RWPE2 (cell line): ENCODE measurements at places on chromosomes 13 and 19.

GRCh38 chr19:2424686-2425621 lies 2.4 kb downstream of the TIMM13 start:
- DNase-seq: peak; percentile 55

DNA sequence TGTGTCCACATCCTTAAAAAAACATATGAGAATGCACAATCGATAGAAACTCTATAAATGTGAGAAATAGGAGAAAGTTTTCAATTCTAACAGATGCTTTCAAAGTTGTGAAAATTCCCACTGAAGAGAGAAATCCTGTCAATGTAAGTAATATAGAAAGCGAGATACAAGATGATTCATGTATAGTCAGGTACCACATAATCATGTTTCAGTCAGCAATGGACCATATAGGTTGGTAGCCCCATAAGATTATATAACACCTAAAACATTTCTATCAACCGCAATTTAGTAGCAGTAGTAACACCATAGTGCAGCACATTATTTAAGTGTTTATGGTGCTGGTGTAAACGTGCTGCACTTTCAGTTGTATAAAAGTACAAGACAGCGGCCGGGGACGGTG lies 18.5 kb downstream of the ZNF791 start:
- DNase-seq: no peak

- no peak for DNase-seq
Observed at GRCh38 chr19:40217027-40217810, 965 bp downstream of the TTC9B start.

GRCh38 chr13:21233086-21233485 lies 56.6 kb downstream of the MRPL57 start:
- no peak for DNase-seq

- DNase-seq: no peak
Observed at GRCh38 chr13:43315522-43315921, 292.1 kb downstream of the DNAJC15 start.

GRCh38 chr13:41939398-41939797 lies 21.5 kb downstream of the VWA8 start:
- DNase-seq: no peak

- DNase-seq: no peak
Observed at GRCh38 chr13:49607761-49608160, 20.5 kb upstream of the ARL11 start.

DNA sequence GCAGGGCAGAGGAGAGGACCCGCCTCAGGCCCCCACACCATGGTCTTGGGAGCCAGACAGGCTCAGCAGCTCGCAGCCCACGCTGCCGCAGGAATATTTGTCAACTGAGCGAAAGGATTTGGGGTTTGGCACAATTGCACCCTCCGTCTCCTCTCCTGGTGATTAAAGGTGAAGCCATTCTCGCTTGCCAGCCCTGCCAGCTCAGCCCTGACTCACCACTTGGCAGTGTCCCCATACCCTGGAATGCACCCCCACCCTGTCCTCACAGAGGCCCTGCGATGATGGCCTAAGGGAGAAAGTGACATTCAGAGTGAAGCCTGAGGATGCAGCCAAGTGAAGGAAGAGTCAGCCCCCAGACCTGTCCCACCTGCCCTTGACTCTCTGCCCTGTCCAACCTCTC lies 18.8 kb downstream of the CYTH2 start:
- peak; percentile 90 for DNase-seq

GRCh38 chr19:36449059-36449670 lies 30.7 kb upstream of the ZFP82 start:
- DNase-seq: no peak

GRCh38 chr13:32125751-32126150 lies 94.2 kb downstream of the FRY start:
- no peak for DNase-seq

- DNase-seq: no peak
Observed at GRCh38 chr13:93477238-93477637, 250.6 kb downstream of the GPC6 start.

GRCh38 chr13:57569986-57570385 lies 61.6 kb upstream of the PCDH17 start:
- DNase-seq: no peak

DNA sequence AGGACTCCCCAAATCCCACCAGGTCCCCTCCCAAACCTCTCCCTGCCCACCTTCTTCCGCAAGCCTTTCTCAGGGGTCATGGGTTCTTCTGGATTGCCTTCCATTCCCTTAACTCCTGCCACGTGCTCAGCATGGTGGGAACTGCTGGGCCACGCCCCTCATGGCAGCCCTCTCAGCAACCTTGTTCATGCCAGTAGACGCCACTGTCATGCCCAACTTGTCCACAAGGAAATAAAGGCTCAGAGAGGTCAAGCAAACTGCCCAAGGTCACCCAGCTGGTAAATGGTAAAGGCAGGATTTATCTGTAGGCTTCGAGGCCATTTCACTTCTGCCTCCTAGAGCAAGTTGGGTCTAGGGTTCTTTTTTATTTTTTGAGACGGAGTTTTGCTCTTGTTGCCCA lies 10.9 kb downstream of the PRAM1 start:
- DNase-seq: no peak

DNA sequence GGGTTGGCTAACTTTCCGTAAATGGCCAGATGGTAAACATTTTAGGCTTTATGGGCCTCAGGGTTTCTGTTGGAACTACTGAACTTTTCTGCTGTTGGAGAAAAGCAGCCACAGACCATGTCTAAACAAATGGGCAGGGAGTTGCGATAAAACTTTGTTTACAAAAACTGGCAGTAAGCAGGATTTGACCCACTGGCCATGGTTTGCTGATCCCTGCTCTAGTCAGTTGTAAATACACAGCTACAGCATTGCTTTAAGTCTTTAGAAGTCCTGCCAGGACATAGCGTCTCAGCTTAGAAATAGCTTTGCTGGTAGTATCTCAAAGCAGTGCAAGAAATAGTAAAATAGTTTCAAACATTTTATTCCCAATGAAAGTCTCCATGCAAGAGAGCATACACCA lies 88.4 kb downstream of the NALCN start:
- DNase-seq: no peak

- DNase-seq: no peak
Observed at GRCh38 chr19:41876847-41877832, at the start of gene CD79A. CD79A (plus strand) TSS chr19:41877279; CDS start chr19:41877305, 26 bp downstream.

DNA sequence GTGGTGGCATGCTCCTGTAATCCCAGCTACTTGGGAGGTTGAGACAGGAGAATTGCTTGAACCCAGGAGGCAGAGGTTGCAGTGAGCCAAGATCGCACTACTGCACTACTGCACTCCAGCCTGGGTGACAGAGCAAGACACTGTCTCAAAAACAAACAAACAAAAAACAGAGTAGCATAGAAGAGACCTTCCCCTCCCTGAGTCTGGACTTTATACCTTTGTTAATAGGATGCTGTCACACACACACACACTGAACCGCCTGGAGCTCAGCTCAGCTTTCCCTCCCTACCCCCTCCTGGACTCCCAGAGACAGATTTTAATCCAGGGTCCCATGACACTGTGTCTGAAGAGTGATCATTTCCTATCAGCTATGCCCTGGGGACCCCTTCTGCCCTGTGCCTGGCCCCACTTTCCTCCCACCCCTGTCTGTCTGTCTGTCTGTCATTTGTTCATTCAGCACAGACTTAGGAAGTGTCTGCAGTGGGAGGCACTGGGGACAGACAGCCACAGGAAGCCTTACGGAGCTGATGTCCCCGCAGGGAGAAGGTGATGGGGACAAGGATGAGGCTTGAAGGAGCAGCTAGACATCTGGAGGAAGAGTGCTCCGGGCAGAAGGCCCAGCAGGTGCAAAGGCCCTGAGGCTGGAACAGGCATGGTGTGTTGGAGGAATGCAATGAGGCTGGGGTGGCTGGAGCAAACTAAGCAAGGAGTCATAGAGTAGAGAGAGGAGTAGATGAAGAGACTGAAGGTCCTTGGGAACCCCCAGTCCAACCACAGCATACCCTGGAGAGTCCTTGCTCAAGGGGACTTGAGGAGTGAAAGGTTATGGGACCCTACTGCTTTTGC lies 4.9 kb downstream of the CERS4 start:
- no peak for DNase-seq

GRCh38 chr19:32091241-32091640 lies 254.2 kb upstream of the ZNF507 start:
- no peak for DNase-seq

DNA sequence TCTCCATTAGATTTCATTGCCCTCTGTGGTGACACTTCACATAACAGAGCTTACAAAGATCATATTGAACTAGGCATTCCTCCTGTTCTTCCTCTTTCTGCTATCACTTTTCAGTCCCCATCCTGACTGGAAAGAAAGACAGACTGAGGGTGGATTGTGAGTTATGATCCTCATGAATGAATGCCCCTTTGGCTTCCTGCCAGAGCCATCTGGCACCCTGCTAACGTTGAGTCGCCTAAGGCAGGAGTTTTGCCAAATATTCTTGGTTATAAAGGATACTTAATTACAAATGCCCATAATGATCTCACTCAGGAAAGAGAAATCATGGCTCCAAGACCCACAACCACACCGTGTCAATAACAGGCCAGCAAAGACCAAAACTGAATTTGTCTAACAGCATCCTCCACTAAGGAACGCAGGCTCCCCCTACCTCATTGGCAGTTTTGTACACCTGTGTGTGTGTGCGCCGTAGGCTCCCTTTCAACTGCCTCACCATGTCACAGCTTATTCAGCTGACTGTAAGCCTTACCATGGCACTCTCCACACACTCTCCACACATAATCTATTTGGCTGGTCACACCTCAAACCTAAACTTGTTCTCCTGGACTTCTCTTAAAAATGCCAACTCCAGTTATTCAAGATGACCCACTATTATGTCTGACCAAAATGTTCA lies 15.5 kb downstream of the ZNF211 start:
- no peak for DNase-seq

DNA sequence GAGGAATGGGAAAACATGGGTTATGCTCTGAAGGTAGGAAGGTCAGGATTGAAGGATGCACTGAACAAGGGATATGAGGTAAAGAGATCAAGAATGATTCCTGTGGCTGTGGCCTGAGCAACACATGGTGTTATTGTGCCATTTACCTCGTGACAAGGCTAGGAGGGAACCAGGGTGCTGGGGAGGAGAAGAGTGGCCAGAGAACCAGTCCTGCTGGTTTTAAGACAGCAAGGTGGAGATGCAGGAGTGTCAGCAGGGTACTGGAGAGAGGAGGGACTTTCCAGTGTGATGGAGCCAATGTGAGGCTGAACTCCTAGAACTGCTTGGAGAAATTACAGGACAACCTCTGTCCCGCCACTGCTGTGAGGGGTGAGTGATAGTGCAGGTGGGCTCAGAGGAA lies 282.4 kb downstream of the MYO16 start:
- DNase-seq: no peak

DNA sequence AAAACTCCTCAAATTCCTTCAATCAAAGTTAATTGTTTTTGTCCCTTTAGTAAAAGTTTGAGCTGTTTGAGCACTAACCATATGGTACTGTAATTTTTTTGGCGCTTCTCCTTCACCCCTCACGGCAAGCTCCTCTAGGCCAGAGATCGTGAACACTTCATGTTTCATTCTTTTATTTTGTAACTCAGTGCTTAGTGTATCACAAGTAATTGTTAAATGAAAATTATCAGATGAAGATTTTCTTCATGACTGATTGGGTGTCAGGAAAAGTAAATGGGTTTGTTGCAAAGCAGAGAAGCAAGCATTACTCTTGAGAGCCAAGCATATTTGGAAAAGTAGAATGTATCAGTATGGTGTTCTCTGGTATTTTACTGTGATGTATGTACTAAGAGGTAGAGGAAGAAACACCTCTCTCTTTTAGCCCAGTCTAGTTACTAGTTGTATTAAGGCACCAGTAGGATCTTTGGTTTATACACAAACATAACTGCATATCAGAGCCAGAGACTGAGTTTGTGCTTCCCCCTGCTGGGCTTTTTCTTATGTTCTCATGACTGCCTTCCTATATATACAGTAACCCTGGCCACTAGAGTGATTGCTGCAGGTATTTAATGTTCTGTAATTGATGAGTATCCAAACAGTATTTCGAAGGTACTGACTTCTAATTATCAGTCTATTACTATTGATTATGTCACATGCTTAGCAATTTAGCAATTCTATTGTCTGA lies 202.3 kb upstream of the KLHL1 start:
- DNase-seq: no peak

DNA sequence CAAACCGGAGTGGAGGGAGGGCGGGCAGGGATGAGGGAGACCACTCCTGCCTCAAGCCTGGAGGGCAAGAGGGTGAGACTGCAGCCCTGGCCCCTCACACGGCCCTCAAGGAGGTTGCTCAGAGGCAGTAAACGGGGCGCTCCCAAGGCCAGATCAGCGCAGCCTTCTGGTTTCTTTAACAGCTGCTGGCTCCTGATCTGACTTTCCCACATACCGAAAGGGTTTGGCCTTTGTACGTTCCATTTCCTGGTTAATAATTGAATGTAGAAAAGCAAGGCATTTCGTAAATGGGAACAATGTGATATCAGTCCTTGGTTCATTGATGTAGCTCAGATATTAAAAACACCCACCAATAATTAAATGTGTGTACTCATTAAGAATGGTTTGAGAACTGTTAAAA lies 71.5 kb downstream of the GGACT start:
- DNase-seq: no peak

DNA sequence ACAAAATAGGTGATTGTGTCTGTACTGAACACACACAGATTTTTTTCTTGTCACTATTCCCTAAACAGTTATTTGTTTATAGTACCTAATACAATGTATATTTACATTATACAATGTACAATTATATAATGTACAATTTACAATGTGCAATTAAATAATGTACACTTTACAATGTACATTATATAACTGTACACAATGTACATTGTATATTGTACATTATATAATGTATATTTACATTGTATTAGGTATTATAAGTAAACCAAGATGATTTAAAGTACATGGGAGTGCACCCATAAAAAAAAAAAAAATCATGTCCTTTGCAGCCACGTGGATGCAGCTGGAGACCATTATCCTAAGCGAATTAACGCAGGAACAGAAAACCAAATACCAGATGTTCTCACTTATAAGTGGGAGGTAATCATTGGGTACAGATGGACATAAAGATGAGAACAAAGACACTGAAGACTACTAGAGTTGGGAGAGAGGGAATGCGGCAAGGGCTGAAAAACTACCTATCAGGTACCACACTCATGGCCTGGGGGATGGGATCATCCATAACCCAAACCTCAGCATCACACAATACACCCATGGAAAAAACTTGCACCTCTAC lies 68.1 kb downstream of the ABCC4 start:
- DNase-seq: no peak
